ENCODE measurements at places on chromosomes 11 and 22.
A peak's percentile ranks its signal among the peaks of the same experiment; 100 is the strongest.

DNA sequence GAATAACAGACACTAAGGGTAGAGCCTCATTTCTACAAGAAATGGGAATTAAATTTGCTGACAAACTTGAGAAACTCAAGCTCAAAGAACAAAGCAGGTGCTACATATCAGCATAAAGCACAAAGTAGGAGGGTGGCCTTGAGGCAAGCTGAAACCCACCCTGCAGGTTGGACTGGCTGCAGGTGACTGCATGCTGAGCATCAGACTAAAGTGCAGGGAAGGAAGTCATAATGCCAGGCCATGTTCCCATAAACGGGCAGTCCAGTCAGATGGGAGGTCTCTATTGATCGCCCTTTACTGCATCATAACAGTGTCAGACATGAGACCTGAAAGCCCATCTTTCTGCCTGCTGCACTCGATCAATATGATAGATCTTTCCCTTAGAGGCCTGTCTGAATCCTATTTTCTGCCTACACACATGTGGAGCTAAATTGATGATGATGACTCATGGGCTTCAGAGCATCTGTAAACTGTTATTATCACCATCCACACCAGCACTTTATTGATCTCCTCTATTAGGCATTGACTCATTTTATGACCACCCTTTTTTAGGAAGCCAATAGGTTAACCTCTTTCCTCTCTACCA, 224.5 kb upstream of the DDI1 start:
- DNase-seq, result no peak

GRCh38 chr11:114353443-114353842, 46.9 kb downstream of the C11orf71 start:
- DNase-seq, result no peak

DNA sequence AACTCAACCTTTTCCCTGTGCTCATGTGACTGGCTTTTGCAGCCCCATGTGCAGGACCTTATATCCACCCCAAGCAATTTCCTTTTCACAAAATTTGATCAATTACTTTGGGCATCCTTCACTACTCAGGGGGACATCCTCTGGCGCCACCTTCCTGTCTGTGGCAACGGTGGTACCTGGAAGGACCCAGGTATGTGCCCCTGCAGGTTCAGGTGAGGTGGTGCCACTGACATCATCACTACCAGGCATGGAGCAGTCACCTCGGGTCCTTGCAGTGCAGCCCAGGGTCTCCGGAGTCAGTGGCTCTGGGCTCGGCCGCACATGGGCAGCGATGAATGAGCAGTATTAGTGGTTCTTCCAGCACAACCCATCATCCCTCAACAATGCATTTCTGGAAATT, 37.7 kb upstream of the B3GAT1 start:
- no peak for DNase-seq

DNA sequence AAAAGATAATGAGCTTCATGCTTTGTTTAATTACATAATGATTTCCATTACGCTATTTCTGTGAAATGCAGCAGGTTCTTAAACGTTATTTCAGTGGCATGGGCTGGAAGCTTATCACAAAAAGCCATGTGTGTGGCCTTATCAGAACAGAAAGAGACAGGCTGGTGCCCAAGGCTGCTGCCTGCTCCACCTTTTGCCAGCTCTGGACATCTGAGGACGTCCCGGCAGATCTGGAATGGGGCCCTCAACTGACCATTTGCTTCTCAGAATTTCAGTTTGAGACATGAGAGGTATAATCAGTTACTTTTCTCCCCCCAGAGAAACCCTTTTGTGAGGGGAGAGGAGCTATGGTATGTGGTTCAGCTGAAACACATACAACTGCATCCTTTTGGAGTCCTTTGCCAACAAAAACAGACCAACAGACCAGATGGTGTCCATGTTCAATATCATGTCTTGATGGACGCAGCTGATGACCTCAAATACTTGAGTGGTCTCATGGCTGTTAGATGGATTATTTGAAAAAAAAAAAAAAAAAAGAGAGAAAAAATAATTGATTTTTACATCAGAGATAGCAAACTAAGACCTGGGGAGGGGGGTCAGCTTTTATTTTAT, 8.6 kb downstream of the CDPF1 start:
- no peak for DNase-seq

GRCh38 chr11:85539740-85540139, 87.4 kb downstream of the DLG2 start:
- DNase-seq, result no peak

GRCh38 chr22:37824674-37825641, 1.8 kb downstream of the GALR3 start:
- no peak for DNase-seq

- DNase-seq, result no peak
Observed at GRCh38 chr11:135033540-135033939, 621.5 kb upstream of the B3GAT1 start.

- DNase-seq, result no peak
Observed at GRCh38 chr11:110113505-110113904, 20.3 kb downstream of the ZC3H12C start.

GRCh38 chr11:57134284-57134683, 47.5 kb upstream of the LRRC55 start:
- DNase-seq, result no peak

- no peak for DNase-seq
Observed at GRCh38 chr22:38474003-38474607, 6.2 kb downstream of the KDELR3 start.

DNA sequence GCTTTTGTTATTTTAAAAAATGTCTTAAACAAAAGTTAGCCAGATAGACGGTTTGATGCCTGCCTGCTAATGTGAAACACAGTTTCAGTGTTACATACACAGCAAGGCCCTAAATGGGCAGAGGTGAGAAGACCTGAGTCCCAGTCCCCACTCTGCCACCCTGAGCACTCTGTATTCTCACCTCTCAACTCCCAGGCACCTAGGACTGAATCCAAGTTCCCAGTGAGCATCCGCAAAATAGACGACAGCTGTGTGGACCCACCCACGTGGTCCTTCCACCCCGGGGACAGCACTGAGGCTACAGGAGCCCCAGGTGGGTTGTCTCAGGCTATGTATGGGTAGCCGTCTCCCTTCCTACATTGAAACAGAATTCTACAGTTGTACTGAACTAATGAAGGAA, 111.5 kb downstream of the RPL27A start:
- DNase-seq, result no peak

GRCh38 chr22:48319321-48320047, 1508.2 kb downstream of the BRD1 start:
- no peak for DNase-seq

- no peak for DNase-seq
Observed at GRCh38 chr11:73145986-73146575, 4.0 kb upstream of the FCHSD2 start.

GRCh38 chr11:44963136-44963535, 12.5 kb upstream of the TP53I11 start:
- no peak for DNase-seq

- DNase-seq, result no peak
Observed at GRCh38 chr22:45627489-45628233, 44.0 kb upstream of the ATXN10 start.

DNA sequence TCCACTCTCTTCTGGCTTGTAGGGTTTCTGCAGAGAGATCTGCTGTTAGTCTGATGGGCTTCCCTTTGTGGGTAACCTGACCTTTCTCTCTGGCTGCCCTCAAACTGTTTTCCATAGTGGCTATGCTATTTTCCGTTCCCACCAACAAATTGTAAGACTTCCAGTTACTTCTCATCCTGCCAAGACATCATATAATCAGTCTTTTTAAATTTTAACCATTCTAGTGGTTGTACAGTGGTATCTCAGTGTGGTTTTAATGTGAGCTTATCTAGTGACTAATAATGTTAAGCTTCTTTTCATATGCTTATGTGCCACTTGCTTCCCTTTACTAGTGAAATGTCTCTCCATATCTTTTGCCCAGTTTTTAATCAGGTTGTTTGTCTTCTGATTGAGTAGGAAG, 13.6 kb upstream of the TRIM29 start:
- DNase-seq, result no peak

DNA sequence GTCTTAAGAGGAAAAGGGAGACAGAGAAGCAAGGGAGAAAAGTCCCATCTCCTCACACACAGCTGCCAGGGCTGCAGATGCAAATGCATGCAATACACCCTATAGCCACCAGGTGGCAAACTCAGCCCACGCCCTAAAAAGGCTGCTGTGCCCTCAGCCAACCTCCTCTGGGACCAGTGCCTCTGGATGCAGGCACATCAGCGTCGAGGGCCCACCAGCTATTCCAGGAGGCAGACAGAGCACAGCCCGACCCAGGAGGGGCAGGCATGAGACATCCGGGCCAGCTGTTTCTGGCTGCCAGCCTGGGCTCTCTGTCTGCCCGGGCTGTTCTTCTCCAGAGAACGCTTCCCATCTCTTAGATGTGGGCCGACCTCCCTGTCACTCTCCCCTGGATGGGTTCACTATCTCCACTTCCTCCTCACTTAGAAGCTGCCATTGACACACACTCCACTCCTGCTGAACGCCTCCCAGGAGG, 39.7 kb downstream of the TPBGL start:
- no peak for DNase-seq

DNA sequence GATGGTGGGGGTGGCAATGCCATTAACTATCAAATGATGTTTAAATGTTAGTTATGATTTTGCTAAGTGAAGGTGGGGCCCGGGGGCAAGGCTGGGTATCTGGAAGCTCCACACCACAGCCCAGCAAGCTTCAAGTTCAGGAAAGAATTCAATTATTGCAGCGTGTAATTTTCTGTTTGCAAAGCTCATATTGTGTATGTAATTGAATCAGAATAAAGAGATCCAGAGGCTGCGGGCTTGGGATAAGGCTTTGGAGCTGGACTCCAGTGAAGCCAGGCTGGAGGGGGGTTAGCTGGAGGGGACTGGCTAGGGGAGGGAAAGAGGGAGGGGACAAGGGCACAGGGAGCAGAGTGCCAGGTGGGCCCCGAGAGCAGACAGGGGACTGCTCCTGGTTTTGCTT, 557.1 kb upstream of the CADM1 start:
- no peak for DNase-seq

DNA sequence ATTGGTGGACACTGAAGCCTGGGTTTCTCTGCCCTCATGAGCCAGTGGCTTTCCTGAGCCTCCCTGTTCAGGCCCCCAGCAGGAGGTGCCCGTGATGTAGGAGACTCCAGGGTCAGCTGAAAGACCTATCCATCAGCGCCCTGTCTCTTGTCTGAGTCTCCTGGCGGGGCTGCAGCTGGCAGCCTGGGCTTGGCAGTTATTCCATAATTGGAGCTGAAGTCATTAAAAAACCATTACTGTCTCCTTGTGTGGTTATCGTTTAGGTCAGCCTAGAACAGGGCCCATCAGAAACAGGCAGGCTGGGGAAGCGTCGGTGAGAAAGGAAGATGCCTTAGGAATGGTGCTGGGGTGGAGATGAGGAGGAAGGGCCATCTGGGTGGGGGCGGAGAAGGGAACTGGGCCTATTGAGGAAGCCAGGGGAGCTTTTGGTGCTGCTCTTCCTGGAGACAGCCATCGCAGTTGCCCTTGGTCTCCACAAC, 5.0 kb downstream of the TUB start:
- DNase-seq, result no peak

DNA sequence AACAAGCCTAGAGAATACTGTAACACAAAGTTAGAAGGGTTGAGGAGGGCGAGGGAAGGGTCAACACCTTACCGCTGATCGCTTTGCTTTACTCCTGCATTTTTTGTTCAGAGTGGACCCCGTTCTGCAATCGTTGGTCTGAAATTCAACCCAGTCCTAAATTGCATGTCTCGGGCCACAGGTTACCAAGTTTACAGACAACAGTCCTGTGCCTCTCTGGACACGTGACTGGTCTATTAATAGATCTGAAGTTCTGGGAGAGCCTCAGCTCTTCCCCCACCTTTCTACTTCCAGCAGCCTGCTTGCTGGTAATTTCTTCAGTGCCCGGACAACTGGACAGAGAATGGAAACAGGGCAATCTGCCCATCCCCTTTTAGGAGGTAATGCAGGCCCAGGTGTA, 74.2 kb downstream of the STIM1 start:
- no peak for DNase-seq

DNA sequence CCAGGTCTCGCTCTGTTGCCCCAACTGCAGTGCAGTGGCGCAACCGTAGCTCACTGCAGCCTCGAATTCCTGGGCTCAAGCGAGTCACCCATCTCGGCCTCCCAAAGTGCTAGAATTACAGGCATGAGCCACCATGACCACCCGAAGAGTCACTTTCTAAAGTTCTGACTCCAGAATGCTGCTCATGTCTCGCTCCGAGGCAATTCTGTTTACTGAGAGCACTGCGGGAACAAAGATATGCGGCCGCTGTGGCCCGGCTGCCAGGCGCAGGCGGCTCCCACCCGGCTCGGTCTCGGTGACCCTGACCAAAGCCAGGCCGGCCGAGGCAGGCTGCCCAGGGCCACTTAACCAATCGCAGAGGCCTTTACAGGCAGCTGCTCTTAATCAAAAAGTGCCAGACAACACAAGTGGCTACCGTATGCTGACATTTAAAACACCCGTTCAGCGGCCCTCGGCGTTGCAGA, 78.7 kb downstream of the PHF21B start:
- DNase-seq, result no peak

- DNase-seq, result no peak
Observed at GRCh38 chr11:103624708-103625623, 411.5 kb upstream of the DDI1 start.

GRCh38 chr11:83070731-83071566, 748 bp downstream of the RAB30 start:
- DNase-seq, result no peak

GRCh38 chr11:15800111-15800800, 556.1 kb downstream of the SOX6 start:
- DNase-seq, result no peak

GRCh38 chr11:72369743-72370142, 64.6 kb downstream of the CLPB start:
- DNase-seq, result no peak

- DNase-seq, result no peak
Observed at GRCh38 chr11:101705972-101706371, 122.2 kb upstream of the TRPC6 start.

GRCh38 chr22:17705546-17705945, 67.0 kb downstream of the BCL2L13 start:
- DNase-seq, result no peak

- DNase-seq, result peak; percentile 71
Observed at GRCh38 chr22:37676736-37677492, 1.5 kb downstream of the LGALS1 start.

GRCh38 chr11:1682225-1682905, 14.6 kb upstream of the KRTAP5-6 start:
- DNase-seq, result no peak

- no peak for DNase-seq
Observed at GRCh38 chr11:120308081-120308480, 17.0 kb upstream of the TLCD5 start.

All from esophagus squamous epithelium (tissue), 5 donors.